Cardiac ventricle fibroblast (primary cell): ENCODE measurements at places on chromosomes 13 and 19. TPM values are rescaled to one million over a fixed set of nuclear protein-coding genes. Genes with fewer than 3 reads are reported as not detected.

Gene PLPPR3
- 0.10 and 0.44 TPM in 2 replicates for total RNA-seq

Gene PCP2
- total RNA-seq, result not detected in 2 replicates

Gene STAP2
- total RNA-seq, result 3.6 TPM in 2 replicates

Gene RXFP2
- total RNA-seq, result not detected in 2 replicates

Gene CYP4F3
- total RNA-seq, result not detected in 2 replicates
